ENCODE measurements at places on chromosomes 12 and 14. TPM values are rescaled to one million over a fixed set of nuclear protein-coding genes. Genes with fewer than 3 reads are reported as not detected.

DNA sequence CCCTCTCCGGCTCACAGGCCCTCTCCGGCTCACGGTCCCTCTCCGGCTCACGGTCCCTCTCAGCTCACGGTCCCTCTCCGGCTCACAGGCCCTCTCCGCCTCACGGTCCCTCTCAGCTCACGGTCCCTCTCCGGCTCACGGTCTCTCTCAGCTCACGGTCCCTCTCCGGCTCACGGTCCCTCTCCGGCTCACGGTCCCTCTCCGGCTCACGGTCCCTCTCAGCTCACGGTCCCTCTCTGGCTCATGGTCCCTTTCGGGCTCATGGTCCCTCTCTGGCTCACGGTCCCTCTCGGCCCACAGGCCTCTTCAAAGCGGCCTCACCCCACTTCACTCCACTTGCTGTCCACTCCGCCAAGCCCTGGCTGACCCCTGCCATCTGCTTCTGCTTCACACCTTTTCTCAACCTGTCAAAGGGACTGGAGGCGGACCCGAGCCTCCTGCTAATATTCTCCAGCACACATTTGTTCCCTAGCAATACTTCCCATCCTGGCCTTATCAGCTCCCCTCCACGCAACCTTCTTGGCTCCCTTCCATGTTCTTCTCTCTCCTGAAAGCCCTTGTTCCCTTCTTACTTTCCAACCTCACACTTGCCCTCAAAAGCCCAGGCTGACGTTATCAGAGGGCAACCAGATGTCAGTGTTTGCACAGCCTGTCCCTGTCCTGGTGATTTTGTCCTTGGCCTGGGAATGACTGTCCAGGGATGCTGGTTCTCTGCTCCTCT is 176.7 kb downstream of the CALM1 start:
- no peaks in the 10 kb centered on the region for H3K27me3 ChIP-seq
- no peak overlapping the region for H3K4me3 ChIP-seq
- no peak overlapping the region for H3K27ac ChIP-seq

- no peak overlapping the region for H3K27ac ChIP-seq
- no peaks in the 10 kb centered on the region for H3K27me3 ChIP-seq
- H3K4me1 ChIP-seq: peaks cover 3% of the 10 kb centered on the region
Measured at GRCh38 chr12:63400718-63401117, 249.7 kb upstream of the AVPR1A start.

- H3K27me3 ChIP-seq: no peaks in the 10 kb centered on the region
- no peak overlapping the region for H3K27ac ChIP-seq
- H3K4me3 ChIP-seq: no peak overlapping the region
- no peaks in the 10 kb centered on the region for H3K36me3 ChIP-seq
- DNase-seq: no peak
Measured at GRCh38 chr14:56953884-56954283, 143.6 kb upstream of the OTX2 start.

- H3K27me3 ChIP-seq: no peaks in the 10 kb centered on the region
- no peak for DNase-seq
- no peak overlapping the region for H3K4me3 ChIP-seq
- no peak overlapping the region for H3K27ac ChIP-seq
Measured at GRCh38 chr12:93425736-93426411, 15.9 kb downstream of the UBE2N start.

DNA sequence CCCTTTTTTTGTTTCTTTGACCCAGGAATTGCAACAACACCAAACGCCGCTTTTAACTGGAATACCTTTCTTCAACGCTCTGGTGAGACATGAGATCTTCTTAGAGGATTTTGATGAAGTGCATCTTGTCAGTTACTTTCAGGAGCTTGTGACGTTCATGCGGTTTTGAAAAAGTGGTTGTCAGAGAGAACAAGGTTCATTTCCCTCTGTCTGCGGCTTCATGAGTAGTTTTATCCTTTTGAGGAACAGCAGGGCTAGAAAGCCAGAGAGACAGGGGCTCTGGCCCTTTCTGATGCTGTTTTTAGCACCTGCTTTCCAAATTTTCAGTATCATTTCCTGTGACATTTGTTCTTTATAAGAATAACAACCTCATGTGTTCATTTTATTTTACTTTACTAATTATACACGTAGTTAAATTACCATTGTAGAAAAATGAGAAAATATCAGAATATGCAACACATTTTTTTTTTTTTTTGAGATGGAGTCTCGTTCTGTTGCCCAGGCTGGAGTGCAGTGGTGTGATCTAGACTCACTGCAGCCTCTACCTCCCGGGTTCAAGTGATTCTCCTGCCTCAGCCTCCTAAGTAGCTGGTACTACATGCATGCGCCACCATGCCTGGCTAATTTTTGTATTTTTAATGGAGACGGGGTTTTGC is 61.8 kb downstream of the GLT1D1 start:
- no peaks in the 10 kb centered on the region for H3K36me3 ChIP-seq
- DNase-seq: no peak
- H3K27me3 ChIP-seq: no peaks in the 10 kb centered on the region
- no peak overlapping the region for H3K4me3 ChIP-seq
- no peak overlapping the region for H3K27ac ChIP-seq

GRCh38 chr12:46400406-46400805 is 27.8 kb upstream of the SLC38A2 start:
- no peaks in the 10 kb centered on the region for H3K27me3 ChIP-seq
- H3K36me3 ChIP-seq: no peaks in the 10 kb centered on the region
- no peak overlapping the region for H3K4me3 ChIP-seq
- H3K27ac ChIP-seq: no peak overlapping the region

DNA sequence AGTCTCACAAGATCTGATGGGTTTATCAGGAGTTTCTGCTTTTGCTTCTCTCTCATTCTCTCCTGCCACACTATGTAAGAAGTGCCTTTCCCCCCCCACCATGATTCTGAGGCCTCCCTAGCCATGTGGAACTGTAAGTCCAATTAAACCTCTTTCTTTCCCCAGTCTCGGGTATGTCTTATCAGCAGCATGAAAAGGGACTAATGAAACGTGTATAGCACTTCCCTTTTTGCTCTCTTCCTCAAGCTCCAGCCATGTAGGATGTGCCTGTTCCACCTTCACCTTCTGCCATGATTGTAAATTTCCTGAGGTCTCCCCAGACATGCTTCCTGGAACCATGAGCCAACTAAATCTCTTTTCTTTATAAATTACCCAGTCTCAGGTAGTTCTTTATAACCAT is 7.0 kb upstream of the CRACR2A start:
- H3K27ac ChIP-seq: no peak overlapping the region
- no peak overlapping the region for H3K4me3 ChIP-seq
- no peaks in the 10 kb centered on the region for H3K4me1 ChIP-seq
- no peaks in the 10 kb centered on the region for H3K27me3 ChIP-seq
- no peak for DNase-seq

- no peak for DNase-seq
- no peaks in the 10 kb centered on the region for H3K27me3 ChIP-seq
- H3K27ac ChIP-seq: no peak overlapping the region
- H3K4me3 ChIP-seq: no peak overlapping the region
Measured at GRCh38 chr14:38904959-38905358, 198.1 kb downstream of the SEC23A start.

- H3K27me3 ChIP-seq: no peaks in the 10 kb centered on the region
- peak overlapping the region; percentile 96 for H3K27ac ChIP-seq
- peaks cover 27% of the 10 kb centered on the region for H3K36me3 ChIP-seq
- H3K4me1 ChIP-seq: peaks cover 23% of the 10 kb centered on the region
- H3K4me3 ChIP-seq: peak overlapping the region; percentile 56
- DNase-seq: peak; percentile 44
Measured at GRCh38 chr12:46373301-46374296, 1.0 kb upstream of the SLC38A2 start.

DNA sequence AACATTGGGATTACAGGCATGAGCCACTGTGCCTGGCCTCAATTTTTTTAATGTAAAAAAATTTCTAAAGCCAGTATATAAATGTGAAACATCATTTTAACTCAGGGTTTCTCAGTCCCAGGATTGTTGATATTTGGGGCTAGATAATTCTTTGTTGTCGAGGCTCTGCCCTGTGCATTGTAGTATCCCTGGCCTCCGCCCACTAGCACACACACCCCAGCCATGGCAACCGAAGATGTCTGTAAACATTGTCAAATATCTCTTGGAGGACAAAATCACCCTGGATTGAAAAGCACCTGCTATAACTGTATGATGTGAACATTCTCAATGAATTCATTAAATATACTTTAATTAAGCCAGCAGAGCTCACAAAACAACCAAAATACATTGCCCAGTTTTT is 8.4 kb upstream of the CIT start:
- no peak overlapping the region for H3K4me3 ChIP-seq
- DNase-seq: no peak
- H3K4me1 ChIP-seq: no peaks in the 10 kb centered on the region
- no peak overlapping the region for H3K27ac ChIP-seq
- H3K27me3 ChIP-seq: no peaks in the 10 kb centered on the region

DNA sequence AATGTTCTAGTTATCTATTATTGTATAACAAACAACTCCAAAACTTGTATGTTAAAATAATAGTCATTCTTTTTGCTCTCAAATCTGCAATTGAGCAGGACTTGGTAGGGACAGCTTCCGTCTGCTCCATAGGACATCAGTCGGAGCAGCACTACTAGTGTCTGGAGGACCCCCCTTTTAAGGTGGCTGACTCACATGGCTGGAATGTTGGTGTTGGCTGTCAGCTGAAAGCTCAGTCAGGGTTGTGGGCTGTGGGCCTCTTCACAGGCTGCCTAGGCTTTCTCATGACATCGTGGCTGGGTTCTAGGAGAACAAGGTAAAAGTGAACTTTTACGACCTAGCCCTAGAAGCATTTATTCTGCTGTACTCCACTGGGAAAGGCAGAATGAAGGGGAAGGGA is 160.6 kb downstream of the ANO4 start:
- H3K4me3 ChIP-seq: no peak overlapping the region
- H3K4me1 ChIP-seq: no peaks in the 10 kb centered on the region

The SIX1 gene
- 3.6 TPM for total RNA-seq

The CBX5 gene
- total RNA-seq: 78.8 TPM

The RNFT2 gene
- total RNA-seq: 5.0 TPM

The SELPLG gene
- 2.7 TPM for total RNA-seq

Measured in thyroid gland (tissue), 4 donors.